Chondrocyte (in vitro differentiated cells): ENCODE measurements at places on chromosomes 6 and 20. TPM values are rescaled to one million over a fixed set of nuclear protein-coding genes. Genes with fewer than 3 reads are reported as not detected.

- no peak for DNase-seq
These were observed 6.5 kb downstream of the FUT9 start for GRCh38 chr6:96022225-96022624.

DNA sequence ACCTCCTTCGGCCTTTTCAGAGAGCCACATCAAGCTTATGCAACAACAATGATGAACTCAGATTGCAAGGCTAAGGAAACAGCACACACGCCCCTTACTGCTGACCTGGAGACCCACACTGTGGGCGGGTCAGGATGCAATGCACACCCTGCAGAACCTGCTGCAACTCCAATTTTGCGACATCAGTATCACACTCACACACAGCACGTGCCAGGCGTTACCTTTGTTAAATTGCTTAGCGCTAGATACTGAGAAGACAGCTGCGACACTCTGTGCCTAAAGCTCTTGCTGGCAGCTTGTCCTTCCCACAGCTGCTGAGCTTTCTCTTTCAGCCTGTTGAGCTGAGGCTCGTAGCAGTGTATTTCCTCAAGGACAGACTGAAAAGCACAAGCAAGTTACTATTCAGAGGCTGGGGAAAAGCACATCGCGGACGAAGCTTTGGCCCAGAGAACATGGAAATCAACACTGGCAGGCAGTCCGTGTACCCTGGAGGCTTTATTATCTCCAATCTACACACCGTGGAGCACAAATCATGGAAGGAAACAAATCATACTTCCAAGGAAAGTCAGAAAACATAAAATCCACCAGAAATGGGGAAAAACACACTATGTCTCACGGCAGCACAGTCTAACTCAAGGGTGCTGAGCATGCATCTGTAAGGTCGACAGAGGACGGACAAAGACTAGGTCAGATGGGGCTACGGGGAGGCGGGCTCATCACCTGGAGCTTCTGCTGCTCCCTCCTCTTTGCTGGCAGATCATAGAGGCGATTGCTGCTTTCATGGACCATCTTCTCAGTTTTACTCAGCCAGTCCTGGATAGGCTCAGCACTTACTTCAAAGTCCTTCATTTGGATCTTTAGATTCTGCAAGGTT lies 268.2 kb downstream of the SYNE1 start:
- no peak for DNase-seq

GRCh38 chr6:42756722-42757121 lies 10.8 kb upstream of the TBCC start:
- DNase-seq: no peak

DNA sequence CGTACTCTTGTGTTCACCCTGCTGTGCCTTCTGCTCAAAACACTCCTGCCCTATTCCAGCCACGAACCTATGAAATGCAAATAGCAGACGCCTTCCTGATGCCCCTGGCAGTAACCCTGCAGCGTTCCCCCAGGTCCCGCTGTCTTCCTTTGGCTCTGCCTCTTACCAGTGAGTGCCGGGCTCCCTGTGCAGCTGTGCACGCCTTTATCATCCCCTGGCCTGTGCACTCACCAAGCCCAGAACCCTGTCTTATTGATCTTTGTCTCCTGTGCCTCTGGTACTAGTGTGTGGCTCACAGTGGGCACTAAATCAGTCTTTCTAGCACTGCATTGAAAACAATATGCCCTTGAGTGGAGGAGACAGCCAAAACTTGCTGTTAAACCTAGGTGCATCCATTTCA lies 19.7 kb downstream of the ZDHHC14 start:
- DNase-seq: no peak

DNA sequence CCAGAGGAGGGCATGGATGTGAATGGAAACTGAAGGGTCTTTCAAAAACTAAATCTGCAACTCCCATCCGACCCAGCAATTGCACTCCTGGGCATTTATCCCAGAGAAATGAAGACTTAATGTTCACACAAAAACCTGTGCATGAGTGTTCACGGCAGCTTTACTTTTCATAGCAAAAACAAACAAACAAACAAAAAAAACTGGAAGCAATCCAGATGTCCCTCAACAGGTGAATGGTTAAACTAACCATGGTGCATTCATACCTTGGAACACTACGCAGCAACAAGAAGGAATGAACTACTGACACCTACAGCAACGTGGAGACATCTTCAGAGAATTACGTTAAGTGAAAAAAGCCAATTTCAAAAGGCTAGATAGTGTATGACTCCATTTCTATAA lies 32.2 kb downstream of the PMEPA1 start:
- DNase-seq: no peak

DNA sequence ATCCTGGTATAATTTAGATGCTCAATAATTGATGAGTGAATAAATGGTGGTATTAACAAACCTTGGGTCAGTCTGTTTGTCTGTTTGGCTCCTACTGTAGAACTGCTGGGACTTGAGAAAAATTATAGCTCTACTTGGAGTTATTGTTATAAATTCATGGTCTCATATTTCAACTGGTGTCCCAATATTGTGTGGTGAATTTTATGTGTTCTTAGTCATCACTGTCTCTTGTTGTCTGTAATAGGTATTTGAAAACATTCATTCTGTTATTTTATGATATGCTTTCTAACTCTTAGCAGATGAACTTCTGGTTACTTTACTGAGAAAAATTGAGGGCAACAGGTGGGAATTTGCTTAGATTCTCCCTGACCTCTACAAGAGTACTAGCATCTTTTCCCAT lies 221.4 kb downstream of the CDKAL1 start:
- DNase-seq: no peak

CASS4 gene
- 0.10 to 0.39 TPM in 2 of 3 replicates, not detected in the other for total RNA-seq

APOM gene
- 0.85 to 1.2 TPM in 2 of 3 replicates, not detected in the other for total RNA-seq

POM121L2 gene
- not detected in 3 replicates for total RNA-seq

RIN2 gene
- 24.4 to 45.7 TPM (median 27.8 TPM) in 3 replicates for total RNA-seq
